ENCODE measurements at places on chromosomes 16 and 17.

- DNase-seq: peak; percentile 61
Observed at GRCh38 chr17:40062329-40063186, at the start of gene THRA. TSS of gene THRA (plus strand) at chr17:40062965. CDS start at chr17:40074489, 11,524 bp downstream.

GRCh38 chr17:65759532-65759931 is 198.1 kb upstream of the AXIN2 start:
- DNase-seq: no peak

DNA sequence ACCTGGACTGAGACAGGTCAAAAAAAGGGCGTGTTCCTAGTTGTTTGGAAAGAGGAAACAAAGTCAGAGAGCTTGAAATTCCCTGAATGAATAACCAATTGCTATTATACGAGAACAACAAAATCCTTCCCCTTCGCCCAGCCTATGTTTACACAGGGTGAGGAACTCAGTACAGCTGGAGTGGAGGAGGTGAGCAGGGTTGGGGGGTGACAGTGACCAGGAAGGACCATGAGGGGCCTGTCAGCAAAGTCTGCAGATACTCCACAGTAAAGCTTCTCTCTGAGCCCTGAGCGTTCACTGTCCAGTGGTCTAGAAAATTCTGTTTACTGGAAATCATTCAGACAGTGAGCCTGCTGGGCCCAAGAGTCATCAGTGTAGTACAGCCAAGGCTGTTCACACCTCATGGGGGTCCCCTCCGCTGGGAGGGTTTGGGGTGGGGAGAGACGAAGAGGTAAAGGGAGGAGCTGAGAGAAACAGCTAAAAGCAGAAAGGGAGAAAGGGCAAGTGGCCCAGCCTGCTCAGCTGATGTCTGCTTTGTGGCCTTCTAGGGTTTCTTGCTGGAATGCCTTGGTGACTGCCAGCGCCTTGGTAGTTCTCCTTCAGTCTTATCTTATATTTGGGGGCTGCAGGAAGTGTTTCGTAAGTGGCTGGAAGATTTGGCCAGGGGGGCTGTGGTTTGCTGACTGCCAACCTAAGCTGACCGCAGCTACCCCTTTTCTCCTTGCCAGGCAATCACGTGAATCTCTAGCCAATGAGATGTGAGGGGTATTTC is 5.7 kb downstream of the DUSP3 start:
- DNase-seq: no peak

DNA sequence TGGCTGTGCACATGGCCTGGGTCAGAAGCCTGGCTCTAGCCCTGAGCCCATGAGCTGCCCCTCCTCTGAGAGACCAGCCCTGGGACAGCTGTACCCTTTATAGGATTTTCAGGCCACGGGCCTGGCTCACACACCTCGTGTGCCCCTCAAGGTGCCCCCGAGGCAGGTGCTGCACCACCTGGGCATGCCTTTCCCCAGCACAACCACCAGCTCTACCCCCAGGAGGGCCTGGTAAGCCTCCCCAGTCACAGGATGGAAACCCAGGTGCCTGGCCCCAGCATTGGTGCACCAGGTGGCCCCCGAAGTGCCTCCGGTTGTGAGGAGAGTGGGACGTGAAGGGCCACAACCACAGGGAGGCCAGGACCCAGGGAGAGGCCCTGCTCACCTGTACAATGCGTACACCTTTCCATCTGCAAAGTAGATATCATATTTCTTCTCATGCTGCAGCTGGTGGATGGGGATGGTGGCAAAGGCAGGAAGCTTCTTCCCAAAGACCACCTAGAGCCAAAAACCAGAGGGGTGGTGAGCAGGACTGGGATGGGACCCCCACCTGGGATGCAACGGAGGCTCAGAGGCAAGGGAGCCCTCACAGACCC is 6.3 kb downstream of the ZNF598 start:
- no peak for DNase-seq

DNA sequence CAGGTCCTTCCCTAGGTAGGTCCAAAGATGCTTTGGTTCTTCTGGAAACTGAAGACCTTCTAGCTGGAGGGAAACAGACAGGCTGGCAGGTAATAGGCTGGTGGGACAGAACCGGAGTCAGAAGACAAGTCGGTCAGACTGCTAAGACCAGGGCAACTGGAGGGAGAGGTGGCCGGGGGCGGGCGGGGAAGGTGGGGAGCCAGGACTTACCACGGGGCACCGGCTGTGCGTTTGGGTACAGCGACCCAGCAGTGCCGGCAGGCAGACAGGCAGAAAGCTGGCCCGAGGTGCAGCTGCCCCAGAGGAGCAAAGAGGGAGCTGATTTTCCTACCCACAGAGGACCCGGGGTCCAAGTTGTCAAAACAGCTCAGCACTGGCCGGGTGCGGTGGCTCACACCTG is 575 bp downstream of the SLC52A1 start:
- no peak for DNase-seq

DNA sequence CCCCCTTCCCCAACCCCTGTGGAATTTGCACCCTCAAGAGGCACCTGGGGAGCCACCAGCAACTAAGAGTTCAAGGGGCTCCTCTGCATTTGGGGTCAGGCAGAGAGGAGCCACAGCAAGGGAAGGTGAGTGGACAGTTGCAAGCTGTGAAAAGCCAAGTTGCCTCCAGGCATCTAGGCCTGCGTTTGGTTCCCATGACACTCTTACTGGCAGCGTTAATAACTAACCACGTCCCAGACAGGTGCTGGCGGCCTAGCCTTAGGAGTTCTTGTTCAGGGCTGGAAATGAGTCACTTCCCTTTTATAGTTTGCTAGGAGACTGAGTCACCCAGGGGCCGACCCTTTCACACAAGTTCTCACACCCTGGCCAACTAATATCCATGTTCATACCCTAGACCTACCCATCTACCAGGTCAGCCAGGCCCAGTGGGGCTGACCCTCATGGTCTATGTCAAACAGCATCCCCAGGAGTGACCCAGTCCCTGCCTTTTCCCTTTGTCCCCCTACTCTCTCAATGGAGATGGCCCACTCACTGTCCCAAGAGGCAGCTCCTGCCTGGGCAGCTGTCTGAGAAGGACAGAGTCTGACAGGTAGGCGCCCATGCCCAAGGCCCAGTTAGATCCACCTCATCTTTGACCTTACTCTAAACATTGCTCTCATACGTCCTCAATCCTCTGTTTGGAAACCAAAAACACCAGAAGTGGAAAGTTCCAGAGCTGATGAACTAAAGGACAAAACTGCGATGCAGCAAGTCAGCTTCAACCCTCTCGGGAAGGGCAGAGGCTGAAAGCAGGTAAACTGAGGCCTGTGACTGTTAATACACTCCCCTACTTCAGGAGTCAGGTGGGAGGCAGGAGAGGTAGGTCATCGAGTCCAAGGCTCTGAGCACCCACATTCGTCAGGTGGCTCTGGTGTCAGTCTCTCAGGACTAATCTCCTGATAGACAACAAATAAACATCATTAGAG is 300.6 kb downstream of the SOX9 start:
- no peak for DNase-seq

GRCh38 chr17:76682296-76682695 is 28.5 kb downstream of the MXRA7 start:
- DNase-seq: no peak

- DNase-seq: no peak
Observed at GRCh38 chr16:21199607-21200218, 11.7 kb downstream of the ZP2 start.

GRCh38 chr17:70658317-70658716 is 489.0 kb downstream of the KCNJ2 start:
- DNase-seq: no peak

GRCh38 chr17:77421630-77421972 is 280.8 kb downstream of the SEC14L1 start:
- no peak for DNase-seq

DNA sequence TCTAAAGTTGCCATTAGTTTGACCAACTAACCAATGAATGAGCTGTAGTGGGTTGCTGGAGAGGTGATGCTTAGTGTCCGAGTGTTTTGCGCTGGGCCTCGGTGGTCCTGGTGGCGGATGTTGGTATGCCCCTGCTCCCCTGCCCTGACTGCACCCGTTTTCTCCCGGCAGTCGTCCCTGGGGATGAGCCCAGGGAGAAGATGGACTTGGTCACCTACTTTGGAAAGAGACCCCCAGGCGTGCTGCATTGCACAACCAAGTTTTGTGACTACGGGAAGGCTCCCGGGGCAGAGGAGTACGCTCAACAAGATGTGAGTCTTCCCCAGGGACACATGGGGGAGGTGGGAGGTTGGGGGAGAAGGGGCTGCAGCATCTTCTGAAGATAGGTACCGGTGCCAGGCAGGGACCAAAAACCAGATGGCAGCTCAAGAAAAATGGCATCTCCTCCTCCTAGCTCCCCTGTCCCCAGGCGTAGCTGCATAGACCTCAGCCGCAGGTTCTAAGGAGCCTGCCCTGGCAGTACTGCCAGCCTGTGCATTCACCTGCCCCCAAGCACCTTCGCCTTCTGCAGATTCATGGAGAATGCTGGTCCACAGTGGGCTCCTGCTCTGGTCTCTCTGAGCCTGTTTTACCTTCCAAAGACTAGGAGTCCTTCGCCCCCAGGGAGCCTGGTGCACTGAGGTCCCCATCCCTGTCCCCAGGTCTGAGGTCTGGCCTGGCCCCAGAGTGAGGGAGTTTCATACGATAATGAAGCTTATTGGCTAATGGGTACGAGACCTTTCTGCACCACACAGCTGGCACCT is 5.3 kb downstream of the CNP start:
- DNase-seq: no peak

- no peak for DNase-seq
Observed at GRCh38 chr16:4593086-4593485, 21.6 kb downstream of the UBALD1 start.

DNA sequence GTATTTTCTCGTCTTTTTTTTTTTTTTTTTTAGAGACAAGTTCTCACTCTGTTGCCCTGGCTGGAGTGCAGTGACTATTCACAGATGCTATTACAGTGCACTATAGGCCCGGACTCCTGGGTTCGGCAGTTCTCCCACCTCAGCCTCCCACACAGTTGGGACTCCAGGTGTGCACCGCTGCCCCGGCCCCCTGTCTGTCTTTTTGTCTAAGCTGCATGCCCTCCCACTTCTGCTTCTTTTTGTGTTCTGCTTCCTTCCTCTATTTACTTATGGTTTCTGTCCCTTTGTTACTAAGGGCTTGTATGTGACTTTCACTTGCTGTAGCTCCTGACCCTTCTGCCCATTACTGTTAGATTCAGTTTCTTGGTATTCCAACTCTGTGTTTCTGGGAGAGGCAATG is 20.5 kb downstream of the SLC7A6 start:
- no peak for DNase-seq

GRCh38 chr17:60188759-60189158 is 39.0 kb downstream of the CA4 start:
- no peak for DNase-seq

- DNase-seq: no peak
Observed at GRCh38 chr17:60896996-60897395, 219.3 kb downstream of the BCAS3 start.

DNA sequence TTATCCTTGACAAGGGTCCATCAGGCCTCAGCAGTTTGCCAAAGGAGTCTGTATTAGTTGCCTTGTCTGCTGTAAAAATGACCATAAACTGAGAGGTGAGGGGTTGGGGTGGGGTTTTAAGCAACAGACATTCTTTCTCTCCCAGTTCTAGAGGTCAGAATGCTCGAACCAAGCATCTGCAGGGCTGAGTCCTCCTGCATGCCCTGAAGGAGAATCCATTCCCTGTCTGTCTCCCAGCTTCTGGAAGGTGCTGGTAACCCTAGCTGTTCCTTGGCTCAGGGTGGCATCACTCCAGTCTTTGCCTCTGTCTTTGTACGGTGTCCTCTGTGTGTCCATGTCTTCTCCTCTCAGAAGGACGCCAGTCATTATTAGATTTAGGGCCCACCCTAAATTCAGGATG is 17.5 kb upstream of the IRF8 start:
- no peak for DNase-seq

DNA sequence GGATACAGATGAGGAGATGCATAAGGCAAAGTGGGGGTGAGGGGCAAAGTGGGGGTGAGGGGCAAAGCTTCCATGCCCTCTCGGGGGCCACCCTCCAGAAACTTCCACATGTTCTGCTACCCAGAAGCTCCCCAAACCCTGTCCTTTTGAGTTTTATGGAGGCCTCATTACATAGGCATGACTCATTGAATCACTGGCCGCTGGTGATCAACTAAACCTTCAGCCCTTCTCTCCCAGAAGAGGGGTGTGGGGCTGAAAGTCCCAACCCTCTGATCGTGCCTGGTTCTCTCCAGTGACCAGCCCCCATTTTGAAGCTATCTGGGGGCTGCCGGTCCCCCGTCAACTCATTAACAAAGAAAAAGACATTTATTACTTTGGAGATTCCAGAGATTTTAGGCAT is 27.5 kb downstream of the ITGAE start:
- no peak for DNase-seq

- no peak for DNase-seq
Observed at GRCh38 chr16:30602616-30603277, 7.4 kb downstream of the ZNF689 start.

DNA sequence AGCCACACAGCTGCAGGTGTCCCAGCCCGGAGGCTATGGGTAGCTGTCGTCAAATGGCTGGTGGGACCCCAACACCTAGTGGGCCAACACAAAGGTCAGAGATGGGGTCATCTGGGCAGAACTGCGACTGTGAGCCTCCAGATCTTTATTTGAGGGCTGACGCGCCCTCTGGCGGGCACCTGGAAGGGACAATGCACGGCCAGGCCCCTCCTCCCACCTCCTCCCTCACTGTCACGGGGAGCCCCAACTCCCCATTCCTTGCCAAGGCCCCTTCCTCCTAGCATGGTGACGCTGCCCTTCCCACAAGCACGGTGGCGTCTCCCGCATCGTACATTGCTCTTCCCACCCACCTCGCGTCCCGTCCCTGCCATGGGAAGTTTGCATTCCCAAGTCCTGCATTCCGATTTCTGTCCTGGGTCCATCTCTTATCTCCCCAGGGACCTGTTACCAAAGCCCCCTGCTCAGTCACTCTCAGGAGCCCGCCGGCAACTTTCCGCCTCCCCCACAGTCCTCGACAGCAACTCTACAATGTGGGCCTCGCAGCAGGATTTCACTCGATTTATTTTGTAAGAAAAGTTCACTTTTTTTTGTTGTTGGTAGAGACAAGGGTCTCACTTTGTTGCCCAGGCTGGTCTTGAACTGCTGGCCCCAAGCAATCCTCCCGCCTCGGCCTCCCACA is 1.0 kb downstream of the TLE7 start:
- no peak for DNase-seq

GRCh38 chr16:86975445-86975844 is 341.7 kb downstream of the C16orf95 start:
- DNase-seq: no peak

All from C1 segment of cervical spinal cord (tissue), 14 donors.